ENCODE measurements at places on chromosomes 1 and 21. TPM values are rescaled to one million over a fixed set of nuclear protein-coding genes. Genes with fewer than 3 reads are reported as not detected.

Gene CCDC24
- 3.1 TPM for polyA plus RNA-seq

Gene ASPM
- 0.04 TPM for polyA plus RNA-seq

Gene SYT6
- polyA plus RNA-seq: not detected

Gene HHAT
- polyA plus RNA-seq: 1.2 TPM

Gene PRR9
- polyA plus RNA-seq: not detected

DNA sequence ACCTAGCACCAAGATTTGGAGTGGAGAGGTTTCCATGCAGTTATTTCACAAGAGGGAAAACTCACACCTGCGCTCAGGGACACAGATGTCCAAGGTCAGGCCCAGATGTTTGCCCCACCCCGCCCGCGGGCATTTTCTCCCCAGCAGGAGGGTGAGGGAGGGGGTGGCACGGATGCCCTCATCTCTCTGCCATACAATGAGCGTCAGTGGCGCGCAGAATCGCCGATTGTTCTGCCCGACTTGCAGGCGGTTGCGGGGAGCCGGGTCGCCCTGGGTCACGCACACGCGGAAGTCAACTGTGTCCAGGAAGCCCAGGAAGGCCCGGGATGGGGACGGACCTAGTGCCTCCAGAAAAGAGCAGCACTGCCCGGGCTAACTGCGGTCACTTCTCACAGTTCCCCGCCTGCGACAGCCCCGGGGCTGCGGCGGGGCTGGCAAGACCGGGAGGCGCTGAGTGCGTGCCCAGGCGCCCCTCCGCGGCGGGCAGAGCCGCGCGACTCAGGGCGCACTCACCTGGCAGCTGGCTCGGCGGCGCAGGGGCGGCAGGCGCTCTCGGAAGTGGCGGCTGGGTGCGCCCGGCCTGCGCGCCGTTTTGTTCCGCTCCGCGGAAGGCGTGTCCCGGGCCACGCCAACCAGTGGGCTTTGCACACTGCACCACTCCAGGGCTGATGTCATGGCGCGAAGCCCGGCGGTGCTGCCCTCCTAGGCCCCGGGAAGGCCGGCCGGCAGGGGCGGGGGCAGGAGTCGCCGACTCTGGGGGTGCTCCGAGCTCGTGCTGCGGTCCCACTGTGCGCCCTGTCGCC lies at the start of gene CSRP1:
Gene CSRP1, minus strand, starts transcription at position 567 of the 803 bp plus-strand sequence. CDS start 10,820 bp downstream, outside the sequence.
- peaks cover 68% of the 10 kb centered on the region for H3K4me1 ChIP-seq
- no peaks in the 10 kb centered on the region for H3K27me3 ChIP-seq
- peak; percentile 89 for DNase-seq
- peak within 1 kb of the TSS; percentile 86 for H3K27ac ChIP-seq
- peak within 1 kb of the TSS; percentile 85 for H3K4me3 ChIP-seq

- H3K27ac ChIP-seq: no peak overlapping the region
- no peaks in the 10 kb centered on the region for H3K36me3 ChIP-seq
- H3K27me3 ChIP-seq: no peaks in the 10 kb centered on the region
- no peak overlapping the region for H3K4me3 ChIP-seq
- H3K4me1 ChIP-seq: no peaks in the 10 kb centered on the region
These were observed 325.1 kb upstream of the GREM2 start for GRCh38 chr1:240936911-240937668.

- no peaks in the 10 kb centered on the region for H3K4me1 ChIP-seq
- H3K36me3 ChIP-seq: no peaks in the 10 kb centered on the region
- H3K27ac ChIP-seq: no peak overlapping the region
- H3K27me3 ChIP-seq: no peaks in the 10 kb centered on the region
- no peak for DNase-seq
- H3K4me3 ChIP-seq: no peak overlapping the region
These were observed 64.4 kb downstream of the SLC37A1 start for GRCh38 chr21:42578034-42578433.

GRCh38 chr1:223771814-223772770 lies 59.8 kb downstream of the CAPN2 start:
- no peaks in the 10 kb centered on the region for H3K36me3 ChIP-seq
- DNase-seq: peak; percentile 38
- H3K27me3 ChIP-seq: no peaks in the 10 kb centered on the region
- H3K4me3 ChIP-seq: no peak overlapping the region

DNA sequence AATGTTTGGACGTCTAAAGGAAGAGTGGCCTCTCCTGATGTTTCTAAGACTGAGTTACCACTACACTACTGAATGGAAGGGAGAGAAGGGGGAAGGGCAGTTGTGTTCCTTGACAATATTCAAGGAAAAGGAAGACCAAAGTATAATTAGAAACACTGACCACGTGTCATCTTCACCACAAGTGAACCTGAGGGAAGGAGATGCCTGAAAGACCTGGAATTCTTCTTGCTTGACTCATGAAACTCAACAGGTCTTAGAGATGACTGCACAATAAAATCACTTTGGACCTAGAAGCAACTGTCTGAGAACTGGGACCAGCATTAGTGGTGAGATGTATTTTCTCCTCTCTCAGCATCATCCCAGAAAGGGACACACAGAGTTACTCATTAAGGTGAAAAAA lies 56.7 kb downstream of the PTPN14 start:
- H3K4me3 ChIP-seq: no peak overlapping the region
- no peak for DNase-seq
- no peak overlapping the region for H3K27ac ChIP-seq
- H3K4me1 ChIP-seq: peaks cover 62% of the 10 kb centered on the region
- no peaks in the 10 kb centered on the region for H3K36me3 ChIP-seq

GRCh38 chr21:17414766-17415165 lies 98.1 kb upstream of the CXADR start:
- no peaks in the 10 kb centered on the region for H3K27me3 ChIP-seq
- H3K27ac ChIP-seq: no peak overlapping the region
- H3K4me1 ChIP-seq: no peaks in the 10 kb centered on the region
- DNase-seq: no peak

DNA sequence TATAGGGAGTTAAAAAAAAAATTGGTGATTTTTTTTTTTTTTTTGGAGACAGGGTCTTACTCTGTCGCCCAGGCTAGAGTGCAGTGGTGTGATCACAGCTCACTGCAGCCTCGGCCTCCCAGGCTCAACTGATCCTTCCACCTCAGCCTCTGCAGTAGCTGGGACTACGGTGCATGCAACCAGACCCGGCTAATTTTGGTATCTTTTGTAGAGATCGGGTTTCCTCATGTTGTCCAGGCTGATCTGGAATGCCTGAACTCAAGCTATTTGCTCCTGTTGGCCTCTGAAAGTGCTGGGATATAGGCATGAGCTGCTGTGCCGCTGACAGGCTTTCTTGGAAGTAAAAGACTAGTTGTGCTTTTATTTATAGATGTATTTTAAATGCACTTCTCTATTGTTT lies 3.0 kb downstream of the CDC42 start:
- no peaks in the 10 kb centered on the region for H3K27me3 ChIP-seq
- peak overlapping the region; percentile 21 for H3K4me3 ChIP-seq
- no peak overlapping the region for H3K27ac ChIP-seq
- no peak for DNase-seq

GRCh38 chr1:7076117-7076516 lies 290.9 kb downstream of the CAMTA1 start:
- no peak overlapping the region for H3K27ac ChIP-seq
- no peaks in the 10 kb centered on the region for H3K27me3 ChIP-seq
- no peaks in the 10 kb centered on the region for H3K36me3 ChIP-seq
- no peak overlapping the region for H3K4me3 ChIP-seq

DNA sequence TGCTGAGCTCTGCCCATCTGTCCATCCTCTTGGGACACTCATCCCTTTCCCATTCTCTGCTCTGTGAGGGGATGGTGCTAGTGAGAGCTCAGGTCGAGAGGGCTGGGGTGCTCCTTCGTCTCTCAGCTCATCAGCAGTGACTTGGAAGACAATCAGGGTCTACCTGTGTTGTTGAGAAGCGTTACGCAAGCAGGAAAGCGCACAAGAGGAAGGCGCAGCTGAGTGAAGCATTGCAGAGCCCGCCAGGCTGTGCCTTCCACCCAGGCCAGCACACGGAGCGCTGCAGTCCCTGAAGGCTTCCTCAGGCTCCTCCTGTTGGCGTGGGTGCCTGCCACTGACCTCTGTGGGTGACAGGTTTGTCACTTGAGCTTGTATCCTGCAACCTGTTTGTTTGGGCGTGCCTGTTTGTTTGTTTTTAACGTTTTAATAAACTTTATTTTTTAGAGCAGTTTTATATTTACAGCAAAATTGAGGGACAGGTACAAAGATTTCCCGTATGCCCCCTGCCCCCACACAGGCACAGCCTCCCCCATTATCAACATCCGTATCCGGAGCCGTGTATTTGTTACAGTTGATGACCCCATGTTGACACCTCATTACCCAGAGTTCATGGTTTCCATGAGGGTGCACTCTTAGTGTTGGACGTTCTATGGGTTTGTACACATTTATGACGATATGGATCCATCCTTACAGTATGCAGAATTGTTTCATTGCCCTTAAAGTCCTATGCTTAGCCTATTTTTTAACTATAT lies 36.7 kb downstream of the ADARB1 start:
- H3K27me3 ChIP-seq: no peaks in the 10 kb centered on the region
- H3K4me3 ChIP-seq: no peak overlapping the region
- no peak for DNase-seq
- H3K27ac ChIP-seq: peak overlapping the region; percentile 78
- no peaks in the 10 kb centered on the region for H3K36me3 ChIP-seq

- no peak overlapping the region for H3K27ac ChIP-seq
- H3K4me1 ChIP-seq: no peaks in the 10 kb centered on the region
- DNase-seq: no peak
- no peaks in the 10 kb centered on the region for H3K27me3 ChIP-seq
These were observed 613.8 kb downstream of the KIF26B start for GRCh38 chr1:245768596-245768995.

- no peak overlapping the region for H3K27ac ChIP-seq
- no peaks in the 10 kb centered on the region for H3K36me3 ChIP-seq
- H3K27me3 ChIP-seq: no peaks in the 10 kb centered on the region
- H3K4me1 ChIP-seq: no peaks in the 10 kb centered on the region
- DNase-seq: no peak
- H3K4me3 ChIP-seq: no peak overlapping the region
These were observed 11.2 kb downstream of the ALX3 start for GRCh38 chr1:110059133-110059863.

DNA sequence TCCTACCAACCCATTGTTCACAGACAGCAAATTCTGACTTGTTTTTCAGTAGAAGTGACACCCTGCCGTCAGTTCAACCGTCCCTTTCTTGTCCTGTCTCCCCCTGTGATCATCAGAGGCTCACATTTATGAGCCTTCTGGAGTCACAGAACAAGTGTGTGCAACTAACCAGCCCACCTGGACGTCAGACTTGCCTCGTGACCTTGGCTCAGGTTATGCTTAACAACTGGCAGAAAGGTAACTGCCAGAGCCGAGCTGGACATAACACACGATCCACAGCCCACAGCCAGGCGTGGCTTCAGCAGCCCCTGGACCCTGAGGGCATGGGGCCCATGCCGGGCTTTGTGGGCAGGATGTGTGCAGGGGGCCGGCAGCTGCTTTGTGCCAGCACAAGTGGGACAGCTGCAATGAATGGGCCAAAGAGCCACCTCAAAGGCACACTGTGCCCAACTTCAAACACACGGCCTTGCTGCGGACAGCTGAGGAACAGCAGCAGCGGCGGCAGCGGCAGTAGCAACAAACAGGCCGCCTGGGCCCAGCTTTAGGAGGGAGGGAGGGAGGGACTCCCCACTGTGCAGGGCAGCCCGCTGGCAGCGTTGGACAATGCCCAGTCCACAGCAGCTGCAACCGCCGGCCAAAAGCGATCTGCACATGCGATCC lies 103.9 kb downstream of the ZBTB18 start:
- no peak overlapping the region for H3K4me3 ChIP-seq
- H3K27me3 ChIP-seq: no peaks in the 10 kb centered on the region

- peak overlapping the region; percentile 71 for H3K4me3 ChIP-seq
- no peaks in the 10 kb centered on the region for H3K27me3 ChIP-seq
- no peaks in the 10 kb centered on the region for H3K36me3 ChIP-seq
- no peak for DNase-seq
- no peaks in the 10 kb centered on the region for H3K4me1 ChIP-seq
- no peak overlapping the region for H3K27ac ChIP-seq
These were observed 1.5 kb downstream of the RPS6KA1 start for GRCh38 chr1:26530895-26531598.

DNA sequence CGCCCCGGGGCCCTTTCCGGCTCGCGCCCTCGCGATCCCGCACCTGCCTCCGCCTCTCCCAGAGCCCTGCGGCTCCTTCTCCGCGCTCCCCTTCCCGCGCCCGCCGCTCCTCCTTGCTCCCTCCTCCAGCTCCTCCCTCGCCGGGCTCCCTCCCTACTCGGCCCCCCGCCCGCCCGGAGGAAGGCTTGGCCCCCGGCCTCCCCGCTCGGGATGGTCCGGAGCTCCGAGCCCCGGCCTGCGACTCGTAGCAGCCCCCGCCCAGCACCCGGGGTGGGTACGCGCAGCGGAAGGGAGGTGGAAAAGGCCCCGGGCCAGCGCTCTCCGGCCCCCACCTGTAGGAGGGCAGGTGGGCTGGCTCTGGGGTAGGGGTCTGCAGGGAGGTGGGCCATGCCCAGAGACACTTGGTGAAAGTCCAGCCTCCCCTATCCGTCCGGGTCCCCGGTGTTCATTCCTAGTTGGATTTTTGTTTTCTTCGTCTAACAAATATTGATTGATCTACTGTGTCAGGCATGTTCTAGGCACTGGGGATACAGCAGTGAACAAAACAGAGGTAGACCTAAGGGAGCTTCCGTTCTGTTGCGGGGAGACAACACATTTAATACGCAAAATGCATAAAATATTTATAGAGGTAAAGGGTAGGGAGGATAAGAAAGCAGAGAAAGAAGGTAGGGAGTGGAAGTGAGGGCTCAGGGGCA lies at the start of gene HTR1D:
Gene HTR1D, minus strand, starts transcription at position 82 of the 695 bp plus-strand sequence. CDS start 23,283 bp downstream, outside the sequence.
- H3K27ac ChIP-seq: no peak within 1 kb of the TSS
- peaks cover 10% of the 10 kb centered on the region for H3K4me1 ChIP-seq
- peaks cover 47% of the 10 kb centered on the region for H3K27me3 ChIP-seq
- DNase-seq: no peak
- H3K36me3 ChIP-seq: no peaks in the 10 kb centered on the region
- H3K4me3 ChIP-seq: peak within 1 kb of the TSS; percentile 43

GRCh38 chr1:82048596-82048995 lies 247.9 kb downstream of the ADGRL2 start:
- no peak overlapping the region for H3K4me3 ChIP-seq
- DNase-seq: no peak
- no peaks in the 10 kb centered on the region for H3K27me3 ChIP-seq
- H3K36me3 ChIP-seq: no peaks in the 10 kb centered on the region
- no peak overlapping the region for H3K27ac ChIP-seq
- no peaks in the 10 kb centered on the region for H3K4me1 ChIP-seq

GRCh38 chr1:168491527-168492164 lies 52.2 kb downstream of the XCL2 start:
- no peaks in the 10 kb centered on the region for H3K27me3 ChIP-seq
- no peak overlapping the region for H3K4me3 ChIP-seq
- H3K4me1 ChIP-seq: no peaks in the 10 kb centered on the region
- DNase-seq: no peak
- no peaks in the 10 kb centered on the region for H3K36me3 ChIP-seq

GRCh38 chr1:94012708-94013366 lies 103.6 kb upstream of the GCLM start:
- H3K36me3 ChIP-seq: no peaks in the 10 kb centered on the region
- H3K4me1 ChIP-seq: no peaks in the 10 kb centered on the region
- no peaks in the 10 kb centered on the region for H3K27me3 ChIP-seq
- no peak for DNase-seq
- H3K27ac ChIP-seq: no peak overlapping the region
- H3K4me3 ChIP-seq: no peak overlapping the region

GRCh38 chr1:184945029-184945428 lies 29.3 kb downstream of the NIBAN1 start:
- no peak overlapping the region for H3K27ac ChIP-seq
- no peaks in the 10 kb centered on the region for H3K27me3 ChIP-seq
- DNase-seq: no peak
- no peak overlapping the region for H3K4me3 ChIP-seq

Measured in heart right ventricle (tissue), 16 donors.